Activated CD8-positive, alpha-beta memory T cell treated with anti-CD3 and anti-CD28 coated beads for 1 hour (primary cell): ENCODE measurements at places on chromosomes 7 and 10.

DNA sequence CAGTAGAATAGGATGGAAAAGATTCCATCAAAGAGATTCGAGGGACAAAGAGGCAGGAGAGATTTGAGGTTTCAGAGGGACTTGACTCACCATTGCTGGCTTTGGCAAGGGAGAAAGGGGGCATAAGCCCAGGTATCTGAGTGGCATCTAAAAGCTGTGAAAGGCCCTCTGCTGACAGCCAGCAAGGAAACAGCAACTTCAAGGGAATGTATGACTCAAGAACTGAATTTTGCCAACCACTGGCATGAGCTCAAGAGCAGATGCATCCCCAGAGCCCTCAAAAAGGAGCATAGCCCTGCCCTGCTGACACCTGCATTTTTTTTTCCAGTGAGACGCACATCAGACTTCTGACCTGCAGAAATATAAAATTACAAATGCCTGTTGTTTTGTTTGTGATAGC lies 19.6 kb upstream of the ADAM12 start:
- DNase-seq = no peak

DNA sequence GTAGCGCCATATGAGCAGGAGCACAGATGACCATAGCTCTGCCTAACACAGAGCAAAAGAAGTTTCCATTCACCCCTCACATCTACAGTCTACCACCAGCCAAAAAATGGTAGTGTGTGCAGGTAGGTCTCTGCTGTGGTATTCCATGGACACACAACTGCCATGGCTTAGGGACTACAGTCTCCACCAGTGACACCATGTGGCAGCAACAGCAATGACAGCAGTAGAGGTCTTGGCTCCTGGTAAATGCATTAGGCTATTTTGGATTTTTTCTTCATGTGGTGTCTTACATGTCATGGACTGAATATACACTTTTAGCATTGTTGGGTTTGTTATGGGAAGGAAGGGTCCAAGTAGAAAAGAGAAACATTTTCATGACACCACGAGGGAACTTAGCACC lies 70.1 kb upstream of the CABCOCO1 start:
- DNase-seq = no peak

DNA sequence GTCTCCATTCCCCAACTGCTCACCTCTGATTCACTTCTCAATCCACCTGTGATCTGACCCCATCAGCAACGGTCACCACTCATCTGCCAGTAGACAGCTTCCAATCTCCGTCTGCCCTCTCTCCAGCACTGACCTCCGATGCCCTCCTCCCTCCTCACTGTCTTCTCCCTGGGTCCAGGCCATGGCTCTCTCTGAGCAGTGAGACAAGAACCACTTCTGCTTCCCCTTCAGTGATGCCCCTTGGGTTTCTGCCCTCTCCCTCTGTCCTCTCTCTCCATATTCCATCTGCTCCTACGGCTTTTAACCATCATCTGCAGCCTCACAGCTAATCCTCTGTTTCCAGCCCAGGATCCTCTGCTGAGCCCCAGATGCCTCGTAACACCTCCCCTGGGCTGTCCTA lies 55.5 kb upstream of the OPALIN start:
- no peak for DNase-seq

DNA sequence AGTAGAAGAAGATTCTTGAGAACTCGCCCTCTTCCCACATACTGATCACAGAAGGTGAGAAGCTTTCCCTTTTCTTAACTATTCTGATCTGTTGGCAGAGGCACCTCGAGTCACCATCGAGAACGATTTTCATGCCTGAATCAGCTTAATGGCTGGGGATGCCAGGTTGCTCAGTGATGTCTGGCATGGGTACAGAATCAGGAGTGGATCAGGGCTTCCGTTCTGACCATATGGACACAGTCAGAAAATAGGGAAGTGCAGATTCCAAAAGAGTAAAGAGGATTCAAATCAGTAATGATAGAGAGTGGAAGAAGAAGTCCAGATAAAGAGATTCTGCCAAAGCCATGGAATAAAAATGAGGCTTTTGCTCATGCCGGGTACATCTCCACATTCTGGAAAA lies 52.0 kb upstream of the GRB10 start:
- no peak for DNase-seq

DNA sequence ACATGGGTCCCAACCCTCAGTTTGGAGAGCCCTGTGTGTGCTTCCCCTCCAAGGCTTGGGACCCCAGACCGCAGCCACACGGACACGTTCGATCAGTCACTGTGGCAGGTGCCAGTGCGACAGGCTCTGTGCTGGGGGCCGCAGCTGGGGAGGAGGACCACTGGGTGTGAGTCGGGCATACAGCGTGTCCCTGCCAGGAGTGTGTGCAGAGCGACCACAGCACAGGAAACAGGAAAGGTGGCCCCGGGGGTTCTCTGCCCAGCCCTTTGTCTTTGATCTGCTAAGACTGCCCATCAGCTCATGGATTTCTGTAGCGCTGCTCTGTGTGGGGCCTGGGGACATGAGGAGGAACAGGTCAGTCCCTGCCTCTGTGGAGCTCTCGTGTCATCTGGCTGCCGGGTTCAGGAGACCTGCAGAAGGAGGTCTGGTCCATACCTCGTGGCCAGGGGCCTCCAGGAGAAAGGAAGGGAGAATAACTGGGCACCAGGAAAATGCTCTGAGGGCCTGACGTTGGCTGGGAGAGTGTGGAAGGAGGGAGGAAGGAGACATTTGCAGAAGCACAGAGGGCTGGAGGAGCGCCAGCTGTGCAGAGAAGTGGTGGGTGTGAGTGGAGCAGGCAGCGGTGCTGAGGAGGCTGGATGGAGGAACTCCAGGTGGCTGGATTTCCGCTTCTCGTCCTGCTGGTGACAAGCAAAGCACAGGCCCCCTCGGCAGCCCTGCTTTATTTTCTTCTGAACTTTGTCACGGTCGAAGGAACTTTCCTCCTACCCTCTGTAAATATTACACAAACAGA lies 4.1 kb downstream of the NUDT1 start:
- DNase-seq = no peak

DNA sequence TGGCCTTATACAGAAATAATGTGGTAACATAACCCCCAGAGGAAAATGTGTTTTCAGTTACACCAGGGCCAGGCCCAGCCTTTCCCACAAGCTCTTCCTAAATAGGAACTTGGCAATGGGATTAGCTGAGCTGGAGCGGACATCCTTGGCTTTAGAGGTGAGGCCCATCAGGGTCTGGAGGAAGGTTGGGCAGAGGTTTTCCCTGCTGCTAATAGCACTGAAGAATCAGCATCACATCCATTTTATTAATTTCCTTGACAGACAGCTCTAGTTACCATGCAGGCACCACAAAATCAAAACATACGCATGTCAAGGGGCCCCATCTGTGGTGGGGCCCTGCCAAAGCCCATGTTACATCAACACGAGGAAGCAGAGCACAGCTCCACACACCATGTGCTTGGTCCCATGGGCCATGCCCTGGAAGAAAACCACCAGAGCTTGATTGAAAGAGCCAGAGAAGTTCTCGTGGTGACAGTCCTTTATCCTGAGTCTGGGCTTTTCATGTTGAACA lies 566.6 kb downstream of the KCNMA1 start:
- DNase-seq = no peak

- no peak for DNase-seq
Observed at GRCh38 chr7:6237011-6237410, 35.4 kb downstream of the CYTH3 start.

GRCh38 chr10:117071286-117072050 lies 66.5 kb upstream of the SHTN1 start:
- DNase-seq = no peak

DNA sequence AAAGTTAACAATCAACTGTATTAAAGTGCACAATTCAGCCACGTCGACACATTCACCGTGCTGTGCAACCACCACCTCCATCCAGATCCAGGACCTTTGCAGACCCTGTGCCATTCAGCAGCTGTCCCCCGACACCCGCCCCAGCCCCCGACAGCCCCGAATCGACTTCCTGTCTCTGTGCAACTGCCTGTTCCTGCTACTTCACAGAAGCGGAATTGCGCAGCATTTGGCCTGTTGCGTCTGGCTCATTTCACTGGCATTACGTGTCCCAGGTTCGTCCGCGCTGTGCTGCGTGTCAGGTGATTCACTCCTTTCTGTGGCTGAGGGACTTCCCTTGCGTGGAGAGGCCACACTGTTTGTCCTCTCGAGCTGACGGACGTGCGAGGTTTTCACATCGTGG lies 33.2 kb upstream of the DNAAF5 start:
- DNase-seq = no peak

GRCh38 chr10:4882704-4883078 lies 56.7 kb downstream of the AKR1E2 start:
- DNase-seq = no peak

DNA sequence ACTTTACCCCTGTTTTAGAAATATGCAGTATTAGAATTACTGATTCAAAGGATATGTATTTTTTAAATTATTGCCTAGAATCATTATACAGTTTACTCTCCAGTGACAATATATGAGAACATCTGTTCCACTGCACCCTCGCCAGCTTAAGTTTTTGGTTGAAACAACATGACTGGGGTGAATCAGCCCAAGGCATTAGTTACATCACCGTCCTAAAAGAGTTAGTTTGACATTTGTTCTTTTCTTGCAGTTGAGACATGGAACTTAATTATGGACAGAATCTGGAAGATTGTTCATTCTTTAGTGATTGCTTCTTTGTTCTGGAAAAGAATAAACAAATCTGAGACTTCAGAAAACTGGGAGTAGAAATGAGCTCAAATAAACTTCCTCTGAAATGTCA lies 167.3 kb upstream of the DKK1 start:
- DNase-seq = no peak

- no peak for DNase-seq
Observed at GRCh38 chr10:132421847-132422751, 25.1 kb downstream of the PWWP2B start.

GRCh38 chr10:61318429-61318828 lies 134.8 kb downstream of the TMEM26 start:
- DNase-seq = no peak

- no peak for DNase-seq
Observed at GRCh38 chr10:122515022-122515424, 45.5 kb upstream of the DMBT1 start.

- DNase-seq = no peak
Observed at GRCh38 chr7:12738665-12739064, 51.2 kb downstream of the ARL4A start.

- no peak for DNase-seq
Observed at GRCh38 chr10:126533644-126534043, 136.8 kb downstream of the C10orf90 start.

- no peak for DNase-seq
Observed at GRCh38 chr7:92095380-92095779, 38.9 kb downstream of the CYP51A1 start.

DNA sequence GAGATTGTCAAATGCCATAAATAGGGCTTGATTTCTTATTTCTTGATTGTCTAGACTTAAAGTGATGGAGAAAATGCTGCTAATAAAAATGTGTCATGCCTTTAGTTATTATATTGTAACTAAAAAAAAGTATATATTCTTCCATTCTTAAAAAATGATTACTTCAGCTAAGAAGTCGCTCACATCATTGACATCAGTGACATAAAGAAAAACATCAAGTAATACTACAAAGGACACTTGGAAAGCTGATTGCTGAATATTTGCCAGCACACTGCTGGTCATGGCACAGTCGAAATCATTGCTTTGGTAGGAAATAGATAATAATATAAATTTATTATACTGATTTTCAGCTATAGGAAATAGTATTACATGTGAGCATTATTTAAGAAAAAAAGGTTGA lies 62.6 kb downstream of the LOXL4 start:
- DNase-seq = no peak
